ENCODE measurements at places on chromosomes 5 and 9.

- DNase-seq = no peak
Observed at GRCh38 chr5:172733131-172733973, 37.6 kb downstream of the DUSP1 start.

DNA sequence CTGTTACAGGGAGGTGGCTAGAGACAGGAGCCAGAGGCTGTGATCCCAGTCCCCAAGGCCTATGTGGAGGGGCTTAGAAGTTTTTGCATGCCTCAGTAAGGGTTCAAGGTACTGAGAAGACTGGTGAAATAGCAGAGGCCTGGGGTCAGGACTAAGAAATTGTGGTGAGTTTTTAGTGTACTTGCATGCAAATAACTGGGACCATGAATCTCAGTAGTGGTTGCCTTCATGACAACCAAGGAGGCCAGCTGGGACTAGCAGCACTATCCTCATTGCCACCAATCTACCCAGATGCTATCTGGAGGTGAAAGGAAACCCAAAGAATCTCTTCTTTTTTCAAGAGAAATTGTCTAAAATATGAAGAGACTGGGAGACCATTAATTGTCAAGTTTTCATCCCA lies 395.1 kb downstream of the CETN3 start:
- no peak for DNase-seq

GRCh38 chr9:78919701-78920100 lies 622.8 kb downstream of the PSAT1 start:
- no peak for DNase-seq

DNA sequence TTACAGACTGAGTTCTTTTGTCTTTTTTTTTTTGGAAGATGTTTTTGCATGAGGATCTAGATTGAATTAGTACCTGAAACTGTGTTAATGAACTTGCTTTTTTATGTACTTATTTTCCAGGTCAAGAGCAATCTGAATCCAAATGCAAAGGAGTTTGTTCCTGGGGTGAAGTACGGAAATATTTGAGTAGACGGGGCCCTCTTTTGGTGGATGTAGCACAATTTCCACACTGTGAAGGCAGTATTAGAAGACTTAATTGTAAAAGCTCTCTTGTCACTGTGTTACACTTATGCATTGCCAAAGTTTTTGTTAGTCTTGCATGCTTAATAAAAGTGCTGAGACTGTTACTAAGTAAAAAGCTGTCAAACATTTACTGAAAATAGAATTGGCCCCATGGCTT lies 14.5 kb downstream of the SLC23A1 start:
- DNase-seq = no peak

GRCh38 chr9:86624630-86625029 lies 270.4 kb upstream of the TUT7 start:
- no peak for DNase-seq

GRCh38 chr5:1304033-1304432 lies 9.2 kb upstream of the TERT start:
- DNase-seq = no peak

DNA sequence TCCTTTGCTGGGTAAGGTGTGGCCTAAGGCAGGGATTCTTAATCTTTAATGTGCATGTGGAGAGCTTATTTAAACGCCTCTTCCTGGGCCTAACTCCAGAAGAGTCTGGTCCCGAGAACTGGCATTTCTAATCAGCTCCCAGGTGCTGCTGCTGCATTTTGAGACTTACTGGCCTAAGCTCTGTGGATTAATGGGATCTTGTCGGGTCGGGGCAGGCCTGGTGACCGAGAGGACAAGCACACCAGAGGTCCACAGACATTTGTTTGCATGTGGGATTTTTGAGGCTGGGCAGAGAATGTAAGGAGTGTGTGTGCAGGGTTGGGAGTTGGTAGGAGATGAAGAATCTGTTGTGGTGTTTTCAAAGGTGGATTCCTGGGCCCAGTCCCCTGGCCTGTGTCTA lies 95.0 kb upstream of the DAP start:
- DNase-seq = no peak

- DNase-seq = no peak
Observed at GRCh38 chr9:23824830-23825591, 1.0 kb downstream of the ELAVL2 start.

DNA sequence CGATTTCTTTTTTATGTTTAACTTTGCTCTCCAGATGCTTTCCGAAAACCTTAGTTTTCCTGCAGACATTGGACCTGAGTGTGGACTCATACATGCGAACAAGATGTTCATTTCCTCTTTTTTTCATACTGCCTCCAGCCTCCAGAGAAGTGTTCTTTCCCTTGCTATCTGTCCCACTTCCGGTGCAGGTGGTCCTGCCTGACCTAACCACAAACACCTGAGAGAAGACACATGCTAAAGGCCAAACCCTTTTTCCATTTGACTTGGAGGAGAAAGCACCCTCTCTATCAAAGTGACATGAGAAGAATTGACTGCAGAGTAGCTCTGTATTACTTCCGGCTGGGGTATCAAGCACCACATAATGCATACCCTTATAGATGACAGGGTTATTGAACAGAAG lies 334.0 kb downstream of the ARHGEF28 start:
- no peak for DNase-seq
